T-cell (primary cell): ENCODE measurements at places on chromosomes 7 and 10.

GRCh38 chr10:93579985-93580711 lies 13.7 kb downstream of the FFAR4 start:
- no peak for DNase-seq

DNA sequence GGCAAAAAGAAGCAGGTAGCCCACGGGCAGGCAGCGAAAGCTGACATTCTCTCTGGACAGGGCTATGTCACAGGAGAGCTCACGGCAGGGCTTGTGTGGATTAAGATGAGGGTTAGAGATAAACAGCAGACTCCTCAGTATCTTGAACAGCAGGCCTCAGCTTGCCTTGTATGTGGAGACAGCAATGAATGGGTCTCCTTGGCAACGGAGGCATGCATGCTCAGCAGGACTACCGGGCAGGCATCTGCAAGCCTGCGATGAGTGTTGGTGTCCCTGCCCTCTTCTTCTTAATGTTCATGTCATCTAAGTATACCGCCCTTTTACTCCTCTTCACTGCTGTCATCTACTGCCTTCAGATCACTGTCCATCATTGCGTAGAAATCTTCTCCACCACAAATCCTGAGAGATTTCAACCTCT lies 81.9 kb upstream of the C1GALT1 start:
- DNase-seq = no peak

DNA sequence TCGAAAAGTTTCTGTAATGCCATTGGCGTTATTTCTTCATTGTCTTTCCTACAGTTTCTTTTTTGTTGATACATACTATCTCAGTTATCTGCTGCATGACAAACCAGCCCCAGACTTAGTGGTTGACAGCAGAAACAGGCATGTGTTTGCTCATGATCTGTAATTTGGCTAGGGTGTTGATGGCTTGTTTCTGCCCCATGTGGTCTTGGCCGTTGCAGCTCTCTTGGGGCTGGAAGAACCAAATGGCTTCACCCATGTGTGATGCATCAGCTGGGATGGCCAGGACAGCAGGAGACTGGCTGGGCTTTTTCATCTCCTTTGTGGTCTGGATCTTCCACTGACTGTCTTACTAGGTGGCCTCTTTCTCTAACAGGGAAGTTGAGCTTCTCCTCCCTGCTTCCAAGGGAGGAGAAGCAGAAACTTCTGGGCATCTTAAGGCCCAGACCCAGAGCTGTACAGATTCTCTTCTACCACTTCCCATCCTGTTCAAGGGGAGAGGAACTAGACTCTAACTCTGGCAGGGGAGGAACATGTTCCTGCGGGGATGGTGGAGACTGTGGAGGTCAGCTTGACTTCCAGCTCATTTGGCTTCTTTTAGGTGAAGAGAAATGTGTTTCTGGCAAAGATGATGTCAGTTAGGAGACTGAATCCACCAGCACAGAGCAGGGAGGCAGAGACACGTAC lies 89.3 kb downstream of the FANK1 start:
- no peak for DNase-seq

- no peak for DNase-seq
Observed at GRCh38 chr7:4225361-4225771, 456.7 kb upstream of the FOXK1 start.

GRCh38 chr10:11810313-11810766 lies 12.8 kb upstream of the PROSER2 start:
- no peak for DNase-seq

GRCh38 chr10:130869179-130869841 lies 442.2 kb downstream of the TCERG1L start:
- no peak for DNase-seq

GRCh38 chr7:2198206-2198605 lies 34.5 kb downstream of the MAD1L1 start:
- DNase-seq = no peak

DNA sequence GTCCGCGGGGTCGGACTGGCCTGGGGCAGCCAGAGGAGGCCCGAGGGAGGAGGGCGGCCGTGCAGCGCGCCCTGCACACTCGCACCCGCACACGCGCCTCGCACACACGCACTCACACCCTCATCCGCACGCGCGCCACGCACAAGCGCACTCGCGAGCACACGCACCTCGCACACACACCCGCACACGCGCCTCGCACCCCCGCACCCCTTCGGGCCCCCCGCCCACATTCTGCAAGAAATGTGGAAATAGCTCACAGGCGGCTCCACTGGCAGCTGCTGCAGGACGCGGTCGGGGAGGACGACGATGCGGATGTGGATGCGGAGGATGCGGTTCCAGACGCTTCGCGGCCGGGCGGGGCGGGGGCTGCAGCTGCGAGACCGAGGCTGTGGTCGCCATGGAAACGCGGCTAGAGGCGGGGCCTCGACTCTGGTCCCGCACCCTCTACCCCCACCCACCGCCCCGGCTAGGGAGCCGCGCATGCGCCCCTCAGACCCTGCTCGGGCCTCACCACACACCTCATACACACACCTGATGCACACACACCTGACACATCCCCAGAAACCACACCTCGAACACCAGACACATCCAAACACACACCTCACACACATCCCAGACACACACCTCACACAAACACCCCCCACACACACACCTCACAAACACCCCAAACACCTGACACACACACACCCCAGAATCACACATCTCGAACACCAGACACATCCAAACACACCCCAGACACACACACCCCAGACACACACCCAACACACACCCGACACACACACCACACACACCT lies at the start of gene CALY:
Gene CALY, minus strand, starts transcription at position 320 of the 793 bp plus-strand sequence. CDS start 7,907 bp downstream, outside the sequence.
- DNase-seq = peak; percentile 92

DNA sequence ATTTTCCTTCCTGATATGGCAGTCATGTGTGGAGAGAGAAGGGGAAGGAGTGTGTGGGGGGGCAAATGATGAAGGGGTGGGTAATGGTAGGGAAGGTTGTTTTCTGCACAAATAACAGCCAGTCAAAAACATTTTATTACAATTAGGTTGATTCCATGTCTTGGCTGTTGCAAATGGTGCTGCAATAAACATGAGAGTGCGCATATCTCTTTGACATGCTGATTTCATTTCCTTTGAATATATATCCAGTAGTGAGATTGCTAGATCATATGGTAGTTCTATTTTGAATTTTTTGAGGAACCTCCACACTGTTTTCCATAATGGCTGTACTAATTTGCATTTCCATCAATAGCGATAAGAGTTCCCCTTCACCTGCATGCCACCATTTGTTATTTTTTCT lies 10.6 kb upstream of the JAZF1 start:
- DNase-seq = no peak

DNA sequence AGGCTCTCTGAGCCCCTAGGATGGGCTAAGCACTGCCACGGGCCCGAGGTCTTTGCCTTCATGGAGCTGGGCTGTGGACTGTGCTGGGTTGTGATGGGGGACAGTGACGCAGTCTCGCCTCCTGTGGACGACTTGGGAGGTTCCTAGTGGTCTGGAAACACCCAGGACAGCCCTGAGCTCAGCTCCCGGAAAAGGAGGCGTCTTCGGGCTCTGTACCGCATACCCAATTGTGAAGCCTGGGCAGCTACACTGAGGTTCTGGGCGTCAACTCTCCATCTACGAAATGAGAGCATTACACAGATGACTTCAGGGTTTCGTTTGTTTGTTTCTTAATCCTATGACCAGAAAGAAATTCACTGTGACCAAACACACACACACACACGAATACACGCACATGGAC lies 79.6 kb upstream of the KAT6B start:
- no peak for DNase-seq

DNA sequence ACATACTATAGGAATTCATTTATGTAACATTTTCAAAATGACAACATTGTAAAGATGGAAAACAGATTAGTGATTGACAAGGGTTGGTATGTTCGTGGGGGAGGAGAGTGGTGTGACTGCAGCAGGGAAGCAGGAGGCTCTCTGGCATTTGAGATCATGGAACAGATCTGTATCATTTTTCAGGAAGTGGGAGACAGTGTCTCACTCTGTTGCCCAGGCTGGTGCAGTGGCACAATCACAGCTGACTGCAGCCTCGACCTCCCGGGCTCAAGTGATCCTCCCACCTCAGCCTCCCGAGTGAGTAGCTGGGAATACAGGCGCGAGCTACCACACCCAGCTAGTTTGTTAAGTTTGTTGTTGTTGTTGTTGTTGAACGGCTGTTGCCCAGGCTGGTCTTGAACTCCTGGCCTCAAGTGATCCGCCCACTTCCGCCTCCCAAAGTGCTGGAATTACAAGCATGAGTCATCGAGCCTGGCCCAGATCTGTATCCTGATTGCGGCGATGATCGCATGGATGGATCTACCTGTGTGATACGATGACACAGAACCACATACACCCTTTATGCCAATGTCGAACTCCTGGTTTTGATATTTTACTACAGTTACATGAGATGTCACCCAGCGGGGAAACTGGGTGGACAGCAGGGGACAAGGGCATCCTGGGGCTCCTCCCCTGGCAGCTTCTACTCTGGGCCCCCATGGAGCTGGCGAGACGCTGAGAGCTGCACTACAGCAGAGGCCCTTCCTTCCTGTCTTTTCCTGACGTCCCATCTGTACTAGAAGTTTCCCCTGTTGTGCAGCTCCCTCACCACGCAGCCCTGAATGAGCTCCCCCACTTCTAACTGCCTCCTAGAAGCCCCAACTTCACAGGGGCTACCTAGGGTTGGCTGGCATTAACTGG lies 12.3 kb upstream of the CYTH3 start:
- DNase-seq = no peak

GRCh38 chr7:105839266-105839665 lies 37.1 kb downstream of the ATXN7L1 start:
- DNase-seq = no peak

- no peak for DNase-seq
Observed at GRCh38 chr10:72692994-72693781, 1.2 kb downstream of the MCU start.

GRCh38 chr7:28806841-28807240 lies 151.3 kb downstream of the TRIL start:
- DNase-seq = no peak

- DNase-seq = no peak
Observed at GRCh38 chr7:47150497-47151260, 431.2 kb downstream of the TNS3 start.

DNA sequence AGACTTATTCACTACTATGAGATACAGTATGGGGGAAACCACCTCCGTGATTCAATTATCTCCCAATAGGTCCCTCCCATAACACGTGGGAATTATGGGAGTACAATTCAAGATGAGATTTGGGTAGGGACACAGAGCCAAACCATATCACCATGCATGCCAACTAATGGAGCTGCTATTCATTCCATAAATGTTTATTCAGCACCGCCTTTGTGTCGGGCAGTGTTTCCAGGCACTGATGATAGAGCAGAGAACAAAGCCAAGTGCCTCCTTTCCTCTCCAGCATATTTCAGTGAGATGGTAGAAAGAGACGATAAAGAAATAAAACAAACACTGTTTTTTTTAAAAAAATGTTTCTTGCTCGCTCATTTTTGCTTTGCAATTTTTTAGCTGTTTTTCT lies 295.9 kb upstream of the FOXK1 start:
- no peak for DNase-seq

- DNase-seq = no peak
Observed at GRCh38 chr10:112374724-112375541, 1.0 kb downstream of the ACSL5 start.

DNA sequence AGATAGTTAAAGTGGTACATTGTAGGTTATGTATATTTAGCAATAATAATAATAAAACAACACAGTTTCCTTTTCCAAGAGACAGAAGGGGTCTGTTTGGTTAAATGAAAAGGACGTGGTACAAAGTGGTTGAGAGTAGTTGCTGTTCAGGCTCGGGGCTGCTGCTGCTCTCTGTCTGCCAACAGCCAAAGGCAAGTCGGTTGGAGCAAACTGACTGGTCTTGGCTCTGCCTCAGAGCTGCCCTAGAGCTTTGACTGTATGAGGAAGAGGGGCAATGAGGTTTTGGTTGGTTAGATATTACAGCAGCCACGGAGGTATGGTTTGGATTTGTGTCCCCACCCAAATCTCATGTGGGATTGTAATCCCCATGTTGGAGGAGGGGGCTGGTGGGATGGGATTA lies 95.3 kb downstream of the CACNB2 start:
- DNase-seq = no peak

DNA sequence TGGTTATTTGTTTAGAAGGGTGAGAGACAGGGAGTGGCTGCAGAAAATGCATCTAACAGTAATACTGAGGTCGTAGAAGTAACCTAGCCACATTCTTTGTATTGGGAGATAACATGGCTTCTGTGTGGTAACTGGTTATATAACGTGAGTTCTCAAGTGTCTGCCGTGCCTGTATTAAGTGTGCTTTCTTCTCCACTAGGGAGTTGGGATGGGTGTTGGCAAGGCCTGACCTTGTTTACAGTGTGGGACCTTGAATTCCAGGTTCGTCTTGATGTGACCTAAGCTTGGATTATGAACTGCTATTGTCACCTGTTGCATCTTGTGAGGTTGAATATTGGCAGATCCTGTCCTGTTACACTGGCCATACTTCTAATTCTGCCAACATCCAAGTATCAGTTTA lies 145.3 kb upstream of the NAMPT start:
- DNase-seq = no peak

DNA sequence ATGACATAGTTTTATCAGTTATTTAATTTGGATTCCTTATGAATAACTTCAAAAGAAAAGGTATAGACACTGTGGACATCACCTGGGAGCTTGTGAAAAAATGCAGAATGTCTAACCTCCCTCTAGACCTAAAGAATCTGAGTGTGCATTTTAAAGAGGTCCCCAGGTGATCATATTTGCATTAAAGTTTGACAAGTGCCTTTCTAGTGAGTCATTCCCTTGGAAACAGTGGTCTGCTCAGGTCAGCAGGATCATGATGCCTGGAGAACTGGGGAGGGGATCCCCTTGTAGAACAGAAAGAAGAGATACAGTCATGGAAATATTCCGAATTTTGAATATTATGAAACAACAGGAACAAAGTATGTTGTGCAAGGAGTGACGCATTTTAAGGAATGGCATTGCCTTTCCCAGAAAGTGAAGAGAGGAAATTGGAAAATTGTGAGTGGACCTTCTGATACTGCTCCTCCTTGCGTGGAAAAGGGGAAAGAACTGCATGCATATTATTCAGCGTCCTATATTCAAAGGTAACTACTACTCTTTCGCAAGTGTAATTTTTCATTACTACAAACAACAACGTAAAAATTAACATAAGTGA lies 4.6 kb downstream of the STEAP2 start:
- no peak for DNase-seq

DNA sequence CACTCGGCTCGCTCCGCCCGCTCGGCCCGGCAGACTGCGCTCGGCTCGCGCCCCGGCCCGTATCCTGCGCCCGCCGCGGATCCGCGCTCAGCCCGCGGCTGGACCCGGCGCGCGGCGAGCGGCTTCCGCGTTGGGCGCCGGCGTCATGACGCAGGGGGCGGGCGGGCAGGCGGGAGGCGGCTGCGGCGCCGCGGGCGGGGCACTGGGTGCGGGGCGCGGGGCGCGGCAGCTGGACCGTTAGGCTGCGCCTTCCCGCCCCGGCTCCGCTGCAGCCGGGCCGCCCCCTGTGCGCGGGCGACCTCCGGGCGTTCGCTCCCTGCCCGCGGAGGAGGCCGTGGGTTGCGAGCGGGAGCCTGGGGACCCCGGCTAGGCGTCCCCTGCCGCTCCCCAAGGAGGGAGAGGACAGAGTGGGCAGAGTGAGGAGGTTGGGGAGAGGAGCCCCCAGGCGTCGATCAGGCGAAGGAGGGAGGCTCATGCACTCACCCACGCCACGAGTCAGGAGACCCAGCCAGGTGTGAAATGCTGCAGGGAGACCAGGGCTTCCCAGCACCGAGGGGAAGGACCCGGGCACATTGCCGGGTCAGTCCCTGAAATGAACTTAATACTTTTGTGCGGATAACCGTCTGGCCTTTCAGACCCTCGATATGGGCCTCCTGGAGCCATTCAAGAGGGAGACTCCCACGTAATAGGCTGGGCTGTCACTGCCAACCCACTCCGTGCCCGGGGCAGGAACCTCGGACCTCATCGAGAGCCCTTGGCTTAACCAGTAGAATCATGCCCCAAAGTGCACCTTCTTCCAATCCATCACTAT lies at the start of gene PIP4K2A:
Gene PIP4K2A, minus strand, starts transcription at position 100 of the 811 bp plus-strand sequence. CDS start 252 bp downstream, outside the sequence.
- DNase-seq = peak; percentile 76
